Stimulated activated CD8-positive, alpha-beta memory T cell treated with anti-CD3 and anti-CD28 coated beads, Interleukin-7, amount 100 ng/mL, for 24 hours (primary cell): ENCODE measurements at places on chromosomes 7 and 10.

DNA sequence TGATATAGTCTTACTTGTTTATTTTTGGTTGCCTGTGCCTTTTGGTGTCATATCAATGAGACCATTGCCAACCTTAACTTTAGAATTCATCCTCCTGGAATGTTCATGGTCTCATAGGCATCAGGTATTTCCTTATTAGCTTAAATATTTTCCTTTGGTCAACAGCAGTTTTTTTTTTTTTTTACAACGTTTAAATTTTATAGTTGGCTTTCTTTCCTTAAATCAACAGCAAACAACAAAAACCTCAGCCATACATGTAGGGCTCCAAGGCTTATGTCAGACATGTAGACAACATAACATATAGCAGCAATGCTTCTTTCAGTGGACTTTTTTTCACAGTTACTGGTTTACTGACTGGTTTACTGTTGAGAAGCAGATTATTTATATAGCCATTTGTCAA lies 22.7 kb downstream of the ENTPD7 start:
- no peak for DNase-seq

- DNase-seq: no peak
Observed at GRCh38 chr10:127283576-127283975, 87.2 kb upstream of the INSYN2A start.

- no peak for DNase-seq
Observed at GRCh38 chr7:77799078-77799964, 748 bp downstream of the PHTF2 start.

DNA sequence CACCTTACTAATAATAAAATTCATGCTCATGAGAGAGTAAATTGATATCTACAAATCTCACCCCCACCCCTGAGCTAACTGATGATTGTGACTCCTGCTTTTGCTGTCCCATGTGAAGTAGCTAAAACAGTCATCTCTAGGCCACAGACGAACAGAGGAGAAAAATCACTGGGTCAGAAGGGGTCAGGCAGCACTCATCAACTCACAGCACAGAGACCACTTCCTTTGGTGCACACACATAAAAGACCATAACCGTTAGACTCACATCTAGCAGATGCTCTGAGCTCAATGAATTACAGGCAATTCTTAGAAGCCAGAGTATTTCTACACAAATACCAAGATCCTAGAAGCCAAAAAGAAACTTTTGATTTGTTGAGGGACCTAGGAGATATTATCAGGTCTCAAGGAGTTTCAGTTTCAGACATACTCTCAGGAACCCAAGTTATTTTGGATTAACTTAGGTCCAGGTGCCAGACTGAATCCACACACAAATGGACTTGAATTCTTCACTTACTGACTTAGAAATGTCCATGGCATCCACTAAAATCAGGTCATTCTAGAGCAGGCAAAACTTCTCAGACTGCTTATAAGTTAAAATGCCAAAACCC lies 65.0 kb upstream of the TES start:
- DNase-seq: no peak

DNA sequence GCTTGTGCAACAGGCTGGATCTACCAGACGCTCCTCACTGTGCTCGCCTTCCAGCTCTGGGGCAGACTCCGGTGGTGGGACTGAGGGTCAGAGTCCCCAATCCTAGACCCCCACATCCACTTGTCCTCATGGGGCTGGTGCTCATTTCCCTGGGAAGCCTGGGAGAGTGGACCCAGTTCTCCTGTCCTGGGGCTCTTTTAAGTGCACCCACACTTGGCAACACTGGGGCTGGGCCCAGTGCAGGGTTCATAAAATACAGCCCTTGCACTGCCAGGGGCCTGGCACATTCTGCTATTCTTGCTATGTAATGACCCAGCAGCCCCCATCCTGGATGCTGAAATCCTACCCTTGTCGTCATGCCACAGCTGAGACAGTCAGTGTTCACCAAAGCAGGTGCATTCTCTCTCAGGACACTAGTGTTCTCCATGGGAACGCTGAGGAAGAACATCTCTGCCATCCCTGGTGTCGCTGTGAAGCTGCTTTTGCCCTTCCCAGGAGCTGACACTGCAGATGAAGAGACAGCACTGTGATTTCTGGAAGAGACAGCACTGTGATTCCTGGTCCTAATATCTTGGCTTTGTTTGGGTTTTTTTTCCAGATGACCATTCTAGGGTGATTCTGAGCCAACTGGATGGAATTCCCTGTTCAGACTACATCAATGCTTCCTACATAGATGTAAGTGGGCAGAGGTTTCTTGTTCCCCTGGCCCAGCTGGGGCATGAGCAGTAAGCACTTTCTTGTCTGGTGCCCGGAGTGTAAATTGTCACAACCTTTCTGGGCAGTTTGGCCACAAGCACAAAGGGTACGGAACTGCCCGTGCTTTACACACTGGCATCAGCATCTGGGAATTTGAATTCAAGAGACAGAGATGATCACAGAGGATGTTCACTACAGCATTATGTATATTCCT lies 65.6 kb downstream of the MKI67 start:
- no peak for DNase-seq
